ENCODE measurements at places on chromosomes 12 and 14.

GRCh38 chr12:68043435-68043834 lies 54.2 kb downstream of the IFNG-AS1 start:
- DNase-seq, result no peak

- DNase-seq, result no peak
These were observed 746 bp upstream of the DUSP16 start for GRCh38 chr12:12563290-12563928.

GRCh38 chr14:86543521-86543920 lies 1013.6 kb downstream of the FLRT2 start:
- DNase-seq, result no peak

GRCh38 chr12:65619018-65619417 lies 205.3 kb upstream of the HMGA2 start:
- no peak for DNase-seq

DNA sequence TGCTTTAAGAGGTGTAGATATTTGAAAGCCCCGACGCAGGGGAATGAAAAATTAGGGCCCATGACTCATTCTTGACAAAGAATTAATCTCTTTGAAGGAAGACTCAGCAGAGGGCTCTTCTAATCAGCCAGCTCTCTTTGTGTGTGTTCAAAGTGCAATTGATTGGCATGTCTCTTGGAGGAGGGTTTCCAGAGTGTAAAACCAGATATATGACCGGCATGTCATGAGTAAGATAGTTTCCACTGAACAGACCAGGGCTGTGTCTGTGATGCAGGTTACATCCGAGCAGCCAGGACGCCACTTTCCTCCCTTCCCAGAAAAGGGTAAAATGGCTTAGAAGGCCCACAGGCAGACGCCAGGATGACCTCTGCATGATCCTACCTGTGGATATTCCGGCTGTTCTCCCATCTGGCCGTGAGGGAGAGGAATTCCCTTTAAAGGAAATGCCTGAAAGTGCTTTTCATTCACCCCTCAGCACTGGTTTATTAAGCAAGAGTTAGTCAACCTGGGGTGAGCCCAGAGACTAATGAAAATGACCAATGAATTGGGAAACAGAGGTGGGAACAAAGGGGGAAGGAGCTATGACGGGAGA lies 7.2 kb upstream of the KRT75 start:
- DNase-seq, result no peak

GRCh38 chr12:54370171-54370730 lies 6.0 kb upstream of the GPR84 start:
- no peak for DNase-seq

DNA sequence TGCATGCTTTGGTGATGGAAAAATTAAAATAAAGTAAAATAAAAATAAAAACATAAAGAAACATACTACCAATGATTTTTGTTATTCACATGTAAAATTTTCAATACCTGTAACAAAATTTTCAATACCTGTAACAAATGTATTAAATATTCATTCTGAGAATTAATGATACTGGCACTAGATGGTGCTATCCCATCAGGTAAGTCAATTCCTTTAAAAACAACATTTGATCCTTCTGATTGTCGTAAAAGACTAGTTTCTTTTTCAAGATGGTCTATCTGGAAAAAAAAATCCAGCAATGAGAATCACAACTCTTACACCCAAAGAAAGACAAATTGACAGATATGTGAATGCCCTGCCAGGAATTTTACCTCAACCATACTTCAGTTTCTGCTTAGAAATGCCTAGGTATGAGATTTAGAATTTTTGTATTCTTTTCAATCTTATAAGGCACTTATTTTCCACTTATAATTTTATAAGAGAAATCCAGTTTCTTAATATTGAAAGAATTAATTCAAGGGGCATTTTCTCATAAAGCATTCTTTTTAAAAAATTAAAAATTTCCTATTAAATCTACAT lies 30.7 kb downstream of the CEP290 start:
- no peak for DNase-seq

- no peak for DNase-seq
These were observed 75.4 kb downstream of the GRIP1 start for GRCh38 chr12:66603461-66603860.

GRCh38 chr12:131041216-131041967 lies 87.7 kb downstream of the ADGRD1 start:
- DNase-seq, result no peak

- no peak for DNase-seq
These were observed 1154.5 kb downstream of the AACS start for GRCh38 chr12:126219654-126220279.

- DNase-seq, result no peak
These were observed 41.4 kb downstream of the TPCN1 start for GRCh38 chr12:113262710-113263109.

GRCh38 chr12:110073049-110073831 lies 24.9 kb upstream of the C12orf76 start:
- peak; percentile 19 for DNase-seq

DNA sequence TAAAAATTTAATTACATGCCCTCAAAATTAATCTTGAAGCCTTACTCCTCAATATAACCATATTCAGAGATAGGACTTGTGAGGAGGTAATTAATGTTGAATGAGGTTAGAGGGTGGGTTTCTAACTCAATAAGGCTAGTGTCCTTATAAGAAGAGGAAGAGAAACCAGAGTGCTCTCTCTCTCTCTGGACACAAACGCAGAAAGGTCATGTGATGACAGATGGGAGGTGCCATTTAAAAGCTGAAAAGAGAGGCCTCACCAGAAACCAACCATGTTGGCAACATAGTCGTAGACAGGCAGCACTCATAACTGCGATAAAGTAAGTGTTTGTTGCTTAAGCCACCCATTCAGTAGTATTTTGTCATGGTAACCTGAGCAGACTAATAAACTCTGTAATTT lies 378.5 kb upstream of the LMO3 start:
- no peak for DNase-seq

DNA sequence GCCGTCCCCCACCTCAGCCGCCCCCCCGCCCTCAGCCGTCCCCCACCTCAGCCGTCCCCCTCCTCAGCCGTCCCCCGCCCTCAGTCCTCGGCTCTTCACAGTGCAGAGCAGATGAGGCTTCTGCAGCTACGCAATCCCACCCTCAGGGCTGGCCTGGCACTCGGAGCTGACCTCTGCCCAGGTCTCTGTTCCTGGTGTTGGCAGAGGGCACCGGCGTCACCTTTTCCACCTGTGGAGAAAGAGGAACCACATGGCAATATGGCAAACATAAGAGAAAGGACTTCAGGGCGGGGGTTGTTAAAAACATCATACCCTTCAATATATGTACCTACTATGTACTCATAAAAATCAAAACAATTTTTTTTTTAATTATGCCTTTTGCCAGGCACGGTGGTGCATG lies 45.8 kb downstream of the MLXIP start:
- DNase-seq, result no peak

Measured in naive thymus-derived CD8-positive, alpha-beta T cell (primary cell).